ENCODE measurements at places on chromosomes 13 and 19.
A peak's percentile ranks its signal among the peaks of the same experiment; 100 is the strongest.

- DNase-seq: peak; percentile 81
Measured at GRCh38 chr13:22114630-22115311, 443.9 kb downstream of the FGF9 start.

GRCh38 chr13:31887286-31887685 lies 144.3 kb upstream of the FRY start:
- no peak for DNase-seq

DNA sequence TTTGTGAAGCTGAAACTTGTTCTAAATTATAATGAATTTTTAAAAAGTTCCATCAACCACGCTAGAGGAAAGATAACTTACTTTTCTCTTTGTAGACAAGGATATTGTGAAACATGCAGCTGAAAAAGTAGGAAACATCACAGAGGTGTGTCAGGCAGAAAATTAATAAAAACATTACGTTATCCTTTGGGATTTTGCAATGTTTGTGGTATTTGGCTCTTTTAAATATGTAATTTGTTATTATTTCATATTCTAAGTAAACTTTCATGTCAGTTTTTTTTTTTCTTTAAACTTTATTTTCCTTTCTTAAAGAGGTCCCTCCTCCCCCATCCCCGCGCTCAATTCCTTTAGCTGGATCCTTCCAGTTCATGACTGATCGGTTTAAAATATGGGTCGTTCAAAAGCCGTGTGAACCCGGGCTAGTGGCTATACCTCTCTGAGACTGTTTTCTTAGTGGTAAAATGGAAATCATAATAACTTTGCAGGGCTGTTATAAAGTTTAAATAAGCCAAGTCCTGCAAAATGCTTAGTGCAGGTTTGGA lies 740 bp upstream of the CCDC61 start:
- DNase-seq: no peak

GRCh38 chr19:3492131-3492839 lies 8.2 kb downstream of the DOHH start:
- DNase-seq: no peak

DNA sequence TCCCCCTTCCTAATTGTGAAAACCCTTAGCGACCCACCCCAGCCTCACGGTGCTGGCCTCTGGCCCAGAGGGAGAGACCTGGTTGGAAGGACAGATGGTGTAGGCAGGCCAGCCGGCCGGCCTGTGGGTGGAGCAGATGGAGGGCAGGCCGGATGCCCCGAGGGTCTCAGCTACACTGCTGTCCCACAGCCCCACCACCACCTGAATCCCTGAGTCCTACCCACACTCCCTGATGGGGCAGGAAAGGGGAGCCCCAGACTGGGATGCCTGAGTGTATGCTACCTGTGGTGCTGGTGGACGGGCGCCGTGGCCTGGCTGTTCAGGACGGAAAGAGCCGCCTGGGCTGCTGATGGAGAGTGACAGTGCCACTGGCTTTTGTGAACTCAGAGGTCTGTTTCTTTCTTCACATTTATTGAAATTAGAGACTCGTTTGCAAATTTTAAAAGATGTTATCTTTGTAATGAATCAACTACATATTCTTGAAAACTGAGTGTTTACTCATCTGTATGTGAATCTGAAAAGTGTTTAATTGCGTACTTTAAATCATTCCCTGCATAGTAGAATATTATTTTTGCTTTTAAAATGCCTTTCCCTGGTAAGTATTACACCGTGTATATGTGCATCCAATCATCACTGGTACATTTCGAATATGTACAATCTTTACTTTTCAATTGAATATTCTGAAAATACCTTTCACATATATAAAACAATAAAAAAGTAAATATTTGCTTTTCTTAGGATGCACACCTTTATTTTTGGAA lies 35.7 kb downstream of the TFDP1 start:
- DNase-seq: no peak

- DNase-seq: no peak
Measured at GRCh38 chr19:10766671-10767201, 48.9 kb downstream of the DNM2 start.

DNA sequence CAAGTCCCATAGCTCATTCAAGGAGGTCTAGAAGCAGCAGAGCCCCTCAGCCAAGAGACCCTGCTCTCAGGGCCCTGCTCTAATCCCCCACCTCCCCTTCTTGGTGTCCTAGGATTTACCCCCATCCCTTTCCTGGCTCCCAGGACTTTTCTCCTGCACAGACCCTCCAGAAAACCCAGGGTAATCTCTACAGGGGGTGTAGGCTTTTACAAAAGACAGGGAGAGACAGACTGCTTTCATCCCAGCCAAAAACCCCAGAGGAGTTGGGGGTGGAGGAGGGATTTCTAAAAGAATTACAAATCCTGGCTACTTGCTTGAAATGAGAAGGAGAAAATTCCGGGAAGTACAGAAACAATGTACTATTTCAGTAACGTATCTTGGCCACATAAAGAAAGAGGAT lies 133.3 kb downstream of the TNFSF13B start:
- no peak for DNase-seq

- no peak for DNase-seq
Measured at GRCh38 chr19:34985249-34986022, 14.7 kb upstream of the GRAMD1A start.

DNA sequence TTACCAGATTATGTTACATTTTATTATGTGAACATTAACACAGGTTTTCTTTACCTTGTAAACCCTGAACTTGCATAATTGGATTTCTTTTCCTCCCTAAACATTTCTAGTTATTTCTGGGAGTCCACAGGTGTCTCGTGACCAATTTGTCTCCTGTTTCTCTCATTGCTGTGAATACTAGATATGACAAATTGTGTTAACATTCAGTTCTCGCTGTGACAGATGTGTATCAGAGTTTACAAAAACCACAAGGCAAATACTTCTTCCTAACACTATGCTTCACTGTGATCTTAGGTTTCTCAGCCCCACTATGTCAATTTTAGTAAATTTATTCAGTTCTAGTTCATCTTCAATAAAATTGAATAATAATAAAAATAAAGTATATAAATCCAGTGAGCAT lies 1554.9 kb downstream of the EFNB2 start:
- no peak for DNase-seq

GRCh38 chr13:113205428-113205931 lies 3.0 kb downstream of the PCID2 start:
- DNase-seq: no peak

- no peak for DNase-seq
Measured at GRCh38 chr13:26488236-26489003, 69.1 kb upstream of the WASF3 start.

DNA sequence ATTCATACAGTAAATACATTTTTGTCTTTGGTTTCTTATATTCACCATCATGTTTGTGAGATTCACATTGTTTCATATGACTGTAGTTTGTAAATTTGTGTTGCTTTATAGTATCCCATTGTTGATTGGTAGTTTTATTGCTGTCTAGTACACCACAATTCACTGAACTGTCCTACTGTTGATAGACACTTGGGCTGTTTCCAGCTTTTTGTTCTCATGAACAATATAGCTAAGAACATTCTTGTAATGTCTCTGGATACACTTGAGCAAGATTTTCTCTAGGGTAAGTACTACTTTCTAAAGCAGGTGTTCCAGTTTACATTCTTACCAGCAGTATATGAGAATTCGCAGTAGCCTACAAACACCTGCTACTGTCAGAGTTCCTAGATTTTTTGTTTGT lies 37.8 kb downstream of the SKA3 start:
- DNase-seq: no peak

DNA sequence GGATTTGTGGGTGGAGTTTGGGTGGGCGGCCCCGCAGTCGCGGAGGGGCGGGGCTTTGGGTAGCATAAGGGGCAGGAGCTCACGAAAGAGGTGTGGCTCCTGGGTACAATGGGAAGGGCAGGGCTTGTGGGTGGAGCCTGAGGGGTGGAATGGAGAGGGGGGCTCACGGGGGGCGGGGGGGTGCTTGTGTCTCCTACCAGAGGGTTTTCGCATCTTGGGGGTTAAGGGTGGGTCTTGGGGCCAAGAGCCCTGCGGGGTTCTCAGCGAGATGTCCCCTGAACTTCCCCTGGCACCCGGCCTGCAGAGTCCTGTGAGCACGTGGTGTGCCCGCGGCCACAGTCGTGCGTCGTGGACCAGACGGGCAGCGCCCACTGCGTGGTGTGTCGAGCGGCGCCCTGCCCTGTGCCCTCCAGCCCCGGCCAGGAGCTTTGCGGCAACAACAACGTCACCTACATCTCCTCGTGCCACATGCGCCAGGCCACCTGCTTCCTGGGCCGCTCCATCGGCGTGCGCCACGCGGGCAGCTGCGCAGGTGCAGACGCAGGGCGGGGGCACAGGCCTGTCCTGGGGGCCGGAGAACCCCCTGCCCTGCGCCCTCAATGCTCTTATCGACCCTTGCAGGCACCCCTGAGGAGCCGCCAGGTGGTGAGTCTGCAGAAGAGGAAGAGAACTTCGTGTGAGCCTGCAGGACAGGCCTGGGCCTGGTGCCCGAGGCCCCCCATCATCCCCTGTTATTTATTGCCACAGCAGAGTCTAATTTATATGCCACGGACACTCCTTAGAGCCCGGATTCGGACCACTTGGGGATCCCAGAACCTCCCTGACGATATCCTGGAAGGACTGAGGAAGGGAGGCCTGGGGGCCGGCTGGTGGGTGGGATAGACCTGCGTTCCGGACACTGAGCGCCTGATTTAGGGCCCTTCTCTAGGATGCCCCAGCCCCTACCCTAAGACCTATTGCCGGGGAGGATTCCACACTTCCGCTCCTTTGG lies 5.1 kb downstream of the FSTL3 start:
- DNase-seq: peak; percentile 97

DNA sequence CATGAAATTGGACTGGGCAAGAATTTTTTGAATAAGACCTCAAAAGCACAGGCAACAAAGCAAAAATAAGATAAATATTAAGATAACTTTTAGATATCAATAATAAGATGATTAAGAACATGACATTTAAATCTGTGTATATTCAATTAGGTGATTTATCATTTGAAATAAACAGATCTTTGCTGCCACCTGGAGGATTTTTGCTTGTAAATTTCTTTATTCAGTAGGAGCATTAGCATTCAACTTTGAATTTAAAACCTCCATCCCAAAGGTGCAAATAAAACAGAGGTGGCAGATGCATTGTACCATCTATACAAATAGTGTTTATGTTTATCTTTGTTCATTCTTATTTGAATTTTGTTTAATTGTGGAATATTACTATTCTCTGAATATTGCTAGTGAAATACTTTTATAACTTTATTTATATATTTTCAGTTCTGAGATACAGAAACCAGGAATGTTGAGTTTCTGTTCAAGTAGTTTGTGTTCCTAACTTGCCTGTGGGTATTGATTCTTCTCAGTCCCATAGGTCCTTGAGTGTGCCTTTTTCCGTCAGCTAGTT lies 20.9 kb downstream of the COG6 start:
- no peak for DNase-seq

GRCh38 chr19:13932911-13933393 lies 5.3 kb downstream of the PODNL1 start:
- no peak for DNase-seq

DNA sequence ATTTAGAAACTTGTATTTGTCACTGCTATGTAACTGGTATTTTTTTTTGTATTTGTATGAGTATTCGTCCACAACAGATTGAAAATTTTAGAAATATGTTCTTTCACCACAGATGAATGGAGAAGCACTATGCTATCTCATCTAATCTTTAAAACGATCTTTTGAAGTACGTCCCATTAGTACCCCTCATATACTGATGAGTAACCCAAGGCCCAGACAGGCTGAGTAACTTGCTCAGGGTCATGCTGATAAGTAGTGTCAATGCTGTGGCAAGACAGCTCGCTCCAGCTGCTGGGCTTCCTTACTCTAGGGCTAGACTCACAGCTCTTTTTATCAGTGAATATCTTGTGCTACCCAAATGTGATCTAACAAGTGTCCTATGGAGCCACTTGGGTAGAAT lies 154.2 kb downstream of the SUCLA2 start:
- DNase-seq: no peak

DNA sequence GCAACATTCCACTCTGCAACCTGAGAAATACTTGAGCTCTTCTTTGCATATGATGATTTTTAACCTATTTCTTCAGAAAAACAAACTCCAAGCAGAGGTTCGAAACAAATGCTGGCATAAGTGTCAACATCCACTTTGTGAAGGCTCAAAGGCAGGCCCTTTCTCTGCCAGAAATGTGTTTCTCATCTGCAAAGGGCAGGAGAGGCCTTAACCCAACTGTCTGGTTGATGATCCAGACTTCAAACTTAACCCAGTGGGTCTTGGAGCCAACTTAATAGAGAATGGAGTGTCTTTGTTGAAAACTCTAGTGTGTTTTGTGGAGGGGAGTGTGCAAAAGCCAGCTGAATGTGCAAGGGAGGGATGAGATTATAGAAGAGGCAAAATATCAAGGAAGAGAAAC lies 28.3 kb upstream of the ZNF507 start:
- DNase-seq: no peak

DNA sequence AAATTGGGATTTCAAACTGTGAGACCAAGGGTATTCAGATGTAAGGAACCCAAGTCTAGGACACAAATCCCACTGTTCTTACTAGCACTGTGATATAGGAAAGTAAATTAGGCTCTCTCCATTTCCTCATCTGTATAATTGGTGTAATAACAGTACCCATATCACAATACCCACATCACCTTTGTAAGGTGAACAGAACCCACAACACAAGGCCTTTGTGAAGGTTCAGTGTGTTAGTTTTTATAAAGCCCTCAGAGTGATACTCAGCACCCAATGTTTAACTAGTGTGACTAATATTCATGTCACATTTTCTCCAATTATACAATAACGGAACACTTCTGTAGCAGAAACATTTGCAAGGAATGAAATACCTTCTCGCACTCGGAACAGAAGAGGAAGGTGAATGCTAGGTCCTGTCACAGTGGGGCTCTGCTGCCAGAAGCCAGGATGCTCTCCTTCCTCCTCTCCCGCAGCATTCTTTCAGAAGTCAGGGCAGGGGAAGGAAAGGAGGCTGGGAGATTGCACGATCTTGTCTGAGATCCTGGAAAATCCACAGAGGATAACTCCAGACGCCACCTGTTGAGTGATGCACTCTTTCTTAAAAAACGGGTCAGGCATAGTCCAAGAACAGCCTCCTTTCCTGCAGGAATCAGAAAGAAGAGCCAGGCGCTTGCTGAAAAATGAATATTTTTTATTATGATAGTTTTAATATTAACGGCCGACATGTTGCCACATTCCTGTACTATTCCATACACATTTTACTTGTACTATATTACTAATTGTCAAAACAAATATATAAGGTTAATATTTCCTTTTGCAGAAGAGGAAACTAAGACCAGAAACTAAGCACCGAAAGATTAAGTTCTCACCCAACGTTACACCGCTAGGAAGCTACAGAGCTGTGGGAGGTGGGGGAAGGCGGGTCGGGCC lies 762 bp downstream of the ZNF45 start:
- peak; percentile 13 for DNase-seq

DNA sequence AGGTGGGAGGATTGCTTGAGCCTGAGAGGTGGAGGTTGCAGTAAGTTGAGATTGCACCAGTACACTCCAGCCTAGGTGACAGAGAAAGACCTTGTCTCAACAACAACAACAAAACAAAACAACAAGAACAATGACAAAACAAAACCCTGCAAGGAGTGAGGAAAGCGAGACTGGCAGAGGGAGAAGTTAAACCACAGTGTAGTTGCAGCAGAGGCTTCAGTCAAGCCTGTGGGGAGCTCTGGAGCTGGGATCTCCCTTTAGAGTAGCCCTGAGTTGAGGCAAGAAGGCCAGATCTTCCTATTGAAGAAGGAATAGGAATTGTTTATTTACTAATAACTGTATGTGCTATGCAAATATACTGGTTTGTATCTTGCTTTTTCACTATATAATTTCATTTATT lies 25.3 kb upstream of the RNASEH2B start:
- DNase-seq: no peak

- DNase-seq: no peak
Measured at GRCh38 chr19:17112700-17113099, 37.1 kb downstream of the MYO9B start.

- DNase-seq: no peak
Measured at GRCh38 chr13:54162069-54162468, 1133.5 kb downstream of the OLFM4 start.

Data from GM13976 (cell line).